Activated CD4-positive, alpha-beta T cell treated with anti-CD3 and anti-CD28 coated beads, Interleukin-2, amount 50 U/mL, for 24 hours (primary cell): ENCODE measurements at places on chromosomes 11 and 22.

- no peak for DNase-seq
Observed at GRCh38 chr22:17965538-17966402, 58.6 kb downstream of the MICAL3 start.

DNA sequence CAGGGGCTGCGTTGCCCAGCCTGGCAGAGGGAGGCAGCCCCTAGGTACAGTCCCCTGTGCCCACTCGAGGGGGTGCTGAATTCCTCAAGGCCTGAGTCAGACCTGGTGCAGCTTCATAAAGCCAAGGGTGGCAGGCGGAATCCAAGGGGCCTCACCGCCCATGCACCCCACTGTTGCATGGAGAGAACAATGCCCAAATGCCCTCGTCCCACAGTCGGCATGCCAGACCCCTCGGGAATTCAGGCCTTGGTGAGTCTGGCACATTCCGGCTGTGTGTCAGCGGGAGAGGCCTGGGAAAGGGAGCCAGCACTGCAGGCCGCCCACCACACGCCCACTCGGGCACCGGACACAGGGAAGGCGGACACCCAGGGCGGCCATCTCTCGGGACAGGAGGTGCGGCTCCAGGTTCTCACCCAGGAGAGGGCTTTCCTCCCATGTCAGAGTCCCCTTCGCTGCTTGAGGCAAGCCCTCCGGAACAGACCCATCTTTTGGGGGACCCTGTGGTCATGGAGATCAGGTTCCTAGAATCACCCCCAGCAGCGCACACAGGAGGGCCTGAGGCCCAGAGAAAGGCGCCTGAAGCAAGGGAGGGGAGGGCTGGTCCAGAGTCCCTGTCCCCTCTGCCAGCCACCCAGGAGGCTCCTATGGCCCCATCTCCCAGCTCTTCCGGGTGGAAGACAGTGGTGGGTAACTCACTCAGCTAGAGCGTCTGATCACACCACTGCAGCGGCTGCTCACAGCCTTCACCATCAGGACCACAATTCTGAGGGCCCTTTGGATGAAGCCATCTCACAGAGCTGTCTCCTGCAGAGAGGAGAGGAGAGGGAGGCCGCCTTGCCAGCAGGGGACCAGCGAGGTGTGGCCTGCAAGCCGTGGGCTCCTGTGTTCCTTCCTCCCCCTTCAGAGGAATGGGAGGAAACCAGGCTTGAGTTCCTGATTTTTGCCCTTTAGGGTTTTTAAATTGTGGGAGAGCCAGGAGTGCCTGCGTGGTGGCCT lies 31.6 kb upstream of the KCNQ1OT1 start:
- DNase-seq = no peak

- DNase-seq = no peak
Observed at GRCh38 chr22:22689621-22690345, 45.4 kb downstream of the GGTLC2 start.

GRCh38 chr22:25447067-25447685 lies 117.3 kb upstream of the GRK3 start:
- DNase-seq = no peak

DNA sequence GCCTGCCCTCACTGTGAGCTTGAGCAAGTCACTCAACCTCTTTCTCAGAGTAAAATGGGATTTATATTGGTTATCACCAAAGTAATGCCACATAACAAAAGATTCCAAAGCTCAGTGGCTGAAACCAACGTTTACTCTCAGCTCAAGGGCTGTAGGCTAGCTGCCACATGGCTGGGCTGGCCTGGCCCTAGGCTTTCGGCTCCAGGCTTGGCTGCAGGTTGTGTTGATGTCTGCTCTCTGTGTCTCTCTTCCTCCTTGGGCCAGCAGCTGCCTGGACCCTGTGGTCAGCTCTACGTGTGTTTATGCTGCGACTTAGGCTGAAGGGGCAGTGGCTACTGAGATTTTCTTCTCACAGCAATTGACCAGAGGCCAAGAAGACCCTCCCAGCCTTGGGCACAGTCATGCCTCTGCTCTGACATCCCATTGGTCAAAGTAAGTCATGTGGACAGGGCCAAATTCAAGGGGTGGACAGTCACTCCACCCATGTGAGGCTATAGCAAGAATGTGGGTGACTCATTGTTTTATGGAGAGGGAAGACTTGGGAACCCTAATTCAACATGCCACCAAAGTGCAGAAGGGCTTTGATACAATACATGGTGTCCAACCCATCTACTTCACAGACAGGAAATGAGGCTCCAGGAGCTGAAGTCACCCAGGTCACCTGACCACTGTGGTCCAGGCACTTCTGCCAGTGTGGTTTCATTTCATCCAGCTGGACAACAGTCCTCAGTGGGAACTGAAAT lies 90.6 kb downstream of the TSPAN18 start:
- DNase-seq = no peak
